Ammon's horn (tissue), 1 donor: ENCODE measurements at places on chromosomes 5 and 9.

DNA sequence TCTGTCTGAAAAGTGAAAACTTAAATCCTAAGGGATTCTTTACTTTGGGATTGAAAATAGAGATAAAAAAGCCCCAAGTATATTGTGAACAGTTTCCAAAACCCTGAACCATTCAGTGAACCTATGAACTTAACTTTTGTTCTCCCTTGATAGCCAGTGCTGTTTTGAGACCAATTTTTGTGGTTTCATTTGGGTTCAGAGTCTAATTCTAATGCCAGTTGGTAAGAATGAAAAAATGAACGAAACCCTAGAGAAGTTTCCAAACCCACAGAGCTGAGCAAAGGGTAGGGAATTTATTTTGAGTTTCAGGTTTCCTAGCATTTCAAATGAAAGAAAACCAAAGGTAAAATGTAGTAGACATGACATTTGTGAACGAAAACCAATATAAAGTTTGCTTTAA lies 1366.8 kb downstream of the EFNA5 start:
- DNase-seq: no peak

DNA sequence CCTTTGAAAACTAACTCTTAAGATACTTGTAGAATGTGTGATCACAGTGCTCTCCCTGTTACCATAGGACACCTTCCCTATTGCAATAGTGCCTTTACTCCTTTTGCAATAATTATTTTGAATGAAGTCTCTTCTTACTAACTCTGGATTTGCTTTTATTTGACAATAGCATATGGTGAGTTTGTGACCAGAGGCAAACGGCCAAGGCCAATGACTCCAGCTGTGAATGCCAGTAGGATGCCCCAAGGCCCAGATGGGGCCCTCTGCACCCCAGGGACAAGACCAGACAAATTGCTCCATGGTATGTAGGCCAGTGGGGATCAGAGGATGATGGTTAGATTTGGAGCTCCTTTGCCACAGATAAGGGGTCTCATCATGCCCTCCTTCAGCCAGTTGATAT lies 116.9 kb downstream of the NPR3 start:
- DNase-seq: no peak

DNA sequence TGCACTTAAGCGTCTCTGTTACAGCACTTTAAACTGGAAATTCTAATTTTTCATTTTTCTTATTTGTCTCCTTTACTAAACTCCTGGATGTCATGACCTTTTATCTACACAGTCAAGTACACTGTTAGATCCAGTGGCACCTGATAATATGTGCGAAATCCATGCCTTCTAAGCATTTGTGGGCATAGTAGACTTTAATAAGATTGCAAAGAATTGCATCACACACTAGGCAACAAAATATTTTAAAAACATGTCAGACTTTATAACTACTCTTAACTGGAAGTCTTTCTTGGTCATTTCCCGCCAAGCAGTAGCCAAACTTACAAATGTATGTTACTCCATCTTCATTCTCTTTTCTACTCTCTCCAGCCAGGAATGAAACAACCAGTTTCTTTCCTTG lies 5.0 kb upstream of the SPINK1 start:
- DNase-seq: no peak

DNA sequence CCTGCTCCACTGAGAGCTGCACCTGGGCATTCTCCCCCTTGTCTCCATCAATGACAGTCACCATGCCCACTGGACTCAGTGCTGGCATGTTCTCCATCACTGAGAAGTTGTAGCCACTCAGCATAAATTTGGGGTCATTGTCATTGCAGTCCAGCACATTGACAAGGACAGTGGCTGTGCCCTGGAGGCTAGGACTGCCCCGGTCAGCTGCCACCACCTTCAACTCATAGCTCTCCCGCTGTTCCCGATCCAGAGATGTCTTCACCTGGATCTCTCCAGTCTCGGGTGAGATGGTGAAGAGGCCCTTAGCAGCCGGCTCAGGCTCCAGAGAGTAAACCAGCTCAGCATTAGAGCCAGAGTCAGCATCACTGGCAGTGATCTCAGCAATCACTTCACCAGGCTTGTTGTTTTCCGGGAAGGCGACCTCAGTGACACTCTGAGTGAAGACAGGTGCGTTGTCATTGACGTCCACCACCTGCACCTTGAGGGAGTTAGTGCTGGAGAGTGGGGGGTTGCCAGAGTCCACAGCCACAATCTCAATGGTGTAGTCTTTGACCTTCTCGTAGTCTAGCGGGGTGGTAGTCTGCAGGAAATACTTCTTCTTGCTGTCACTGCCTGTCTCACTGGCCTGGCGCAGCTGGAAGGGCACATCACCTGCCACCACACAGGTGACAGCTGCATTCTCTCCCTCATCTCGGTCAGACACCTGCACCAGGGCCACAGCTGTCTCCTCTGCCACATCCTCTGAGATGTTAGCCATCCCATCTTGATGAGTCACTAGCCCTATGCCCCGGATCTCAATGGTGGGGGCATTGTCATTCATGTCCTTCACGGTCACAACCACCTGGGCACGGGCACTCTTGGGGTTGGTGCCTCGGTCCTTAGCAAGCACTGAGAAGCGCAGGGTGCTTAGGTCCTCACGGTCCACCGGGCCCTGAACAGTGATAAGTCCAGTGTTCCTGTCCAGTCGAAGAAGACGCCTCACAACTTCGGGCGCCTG lies 13.5 kb downstream of the PCDH1 start:
- DNase-seq: no peak

- DNase-seq: peak; percentile 37
Observed at GRCh38 chr5:15092801-15093200, 221.2 kb upstream of the ANKH start.

DNA sequence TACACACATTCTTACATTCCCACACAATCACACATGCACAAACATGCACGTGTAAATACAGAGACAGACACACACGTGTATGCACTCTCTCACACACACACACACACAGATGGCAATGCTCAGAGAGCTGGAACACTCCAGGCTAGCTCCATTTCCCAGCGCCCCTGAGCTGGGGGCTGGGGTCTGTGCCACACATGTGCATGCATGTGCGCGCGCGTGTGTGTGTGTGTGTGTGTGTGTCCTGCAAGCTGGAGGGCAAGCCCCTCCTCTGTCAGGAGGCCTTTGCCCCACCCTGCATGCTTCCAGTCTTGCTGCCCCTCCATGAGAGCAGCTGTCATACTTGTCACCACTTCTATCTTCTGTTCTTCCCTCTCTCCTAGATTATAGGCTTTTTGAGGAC lies 16.6 kb upstream of the S1PR3 start:
- DNase-seq: no peak

- no peak for DNase-seq
Observed at GRCh38 chr9:115398996-115399395, 281.0 kb upstream of the TNC start.

DNA sequence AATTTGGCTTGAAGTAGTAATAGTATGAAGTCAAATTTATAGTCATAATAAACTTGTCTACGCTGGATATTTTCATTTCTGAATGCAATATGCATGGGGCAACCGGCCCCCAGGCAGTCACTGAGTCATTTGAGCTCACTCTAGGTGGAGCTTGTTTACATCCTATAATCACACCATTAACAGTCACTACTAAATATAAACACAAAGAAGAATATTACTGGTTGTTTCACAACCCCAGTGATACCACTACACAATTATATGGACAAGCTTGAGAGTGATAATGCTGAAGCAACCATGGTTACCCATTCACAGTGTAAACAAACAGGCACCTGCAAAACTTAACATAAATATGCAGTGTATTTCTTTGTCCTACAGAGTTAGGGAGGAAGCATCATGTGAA lies 68.7 kb downstream of the MARCHF3 start:
- no peak for DNase-seq

DNA sequence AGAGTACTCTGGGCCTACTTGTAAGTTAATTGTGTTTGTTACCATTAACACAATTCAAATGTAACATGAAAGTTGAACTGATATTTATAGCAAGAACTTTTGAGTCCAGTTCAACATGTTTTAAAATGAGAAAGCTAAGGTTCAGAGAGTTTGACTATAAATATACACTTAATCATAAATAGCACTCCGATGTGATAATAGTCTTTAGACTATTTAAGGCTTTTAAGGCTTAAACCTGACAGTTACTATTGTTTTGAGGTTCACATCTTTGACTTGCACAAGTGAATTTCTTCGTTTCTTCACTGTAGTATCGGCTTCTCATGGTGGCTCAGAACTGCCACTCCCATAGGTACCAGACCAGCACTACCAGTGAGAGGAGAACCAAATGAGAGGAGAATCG lies 42.4 kb downstream of the ZNF608 start:
- DNase-seq: no peak

- DNase-seq: no peak
Observed at GRCh38 chr5:102731693-102732092, 23.4 kb upstream of the PAM start.

- no peak for DNase-seq
Observed at GRCh38 chr9:122213589-122214413, 15.0 kb downstream of the LHX6 start.
